Thymus (tissue), 14 donors: ENCODE measurements at places on chromosomes 13 and 19. TPM values are rescaled to one million over a fixed set of nuclear protein-coding genes. Genes with fewer than 3 reads are reported as not detected.

DNA sequence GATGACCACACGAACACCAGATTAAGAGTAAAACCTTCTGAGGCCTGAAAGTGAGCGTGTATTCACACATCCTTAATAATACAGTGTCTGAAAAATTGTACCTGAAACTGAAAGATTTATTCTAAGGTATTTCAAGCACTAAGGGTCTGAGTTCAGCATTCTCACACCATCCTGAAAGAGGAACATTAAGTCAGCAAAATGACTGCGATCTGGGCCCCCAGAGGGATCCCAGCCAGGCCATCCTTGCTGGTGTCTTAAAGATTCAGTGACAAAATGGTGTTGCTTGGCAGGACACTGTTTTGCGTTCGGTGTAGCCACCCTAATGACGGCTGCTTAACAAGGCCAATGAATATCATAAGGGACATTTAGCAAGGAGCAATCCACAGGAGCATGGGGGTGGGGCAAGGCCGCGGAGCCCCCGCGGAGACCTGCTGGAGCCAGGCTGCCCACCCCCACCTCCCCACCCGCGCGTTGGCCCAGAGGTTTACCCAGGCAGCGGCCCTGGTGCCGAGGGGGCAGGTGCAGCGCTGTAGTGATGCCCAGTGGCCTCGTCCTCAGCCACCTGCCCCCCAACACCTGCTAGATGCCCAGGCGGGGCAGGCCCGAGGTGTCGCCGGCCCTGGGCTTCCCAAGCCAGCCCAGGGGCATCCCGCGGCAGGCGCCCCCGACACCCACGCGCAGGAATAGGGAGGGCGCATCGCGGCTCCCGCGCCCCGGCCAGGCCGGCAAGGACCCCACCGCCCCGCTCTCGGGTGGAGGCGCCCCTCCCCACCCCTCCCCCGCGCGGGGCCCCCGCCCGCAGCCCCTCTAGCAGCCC is 742 bp downstream of the NALCN start:
- no peaks in the 10 kb centered on the region for H3K36me3 ChIP-seq
- H3K27ac ChIP-seq, result no peak overlapping the region
- H3K4me3 ChIP-seq, result no peak overlapping the region
- peaks cover 28% of the 10 kb centered on the region for H3K27me3 ChIP-seq
- no peaks in the 10 kb centered on the region for H3K4me1 ChIP-seq
- no peak for DNase-seq

The F2RL3 gene
- total RNA-seq, result 0.19 TPM

GRCh38 chr19:49820125-49820524 is 2.0 kb downstream of the MED25 start:
- peaks cover 29% of the 10 kb centered on the region for H3K36me3 ChIP-seq
- H3K4me1 ChIP-seq, result peaks cover 26% of the 10 kb centered on the region
- no peak overlapping the region for H3K27ac ChIP-seq

The ZNF222 gene
- total RNA-seq, result 9.6 TPM

DNA sequence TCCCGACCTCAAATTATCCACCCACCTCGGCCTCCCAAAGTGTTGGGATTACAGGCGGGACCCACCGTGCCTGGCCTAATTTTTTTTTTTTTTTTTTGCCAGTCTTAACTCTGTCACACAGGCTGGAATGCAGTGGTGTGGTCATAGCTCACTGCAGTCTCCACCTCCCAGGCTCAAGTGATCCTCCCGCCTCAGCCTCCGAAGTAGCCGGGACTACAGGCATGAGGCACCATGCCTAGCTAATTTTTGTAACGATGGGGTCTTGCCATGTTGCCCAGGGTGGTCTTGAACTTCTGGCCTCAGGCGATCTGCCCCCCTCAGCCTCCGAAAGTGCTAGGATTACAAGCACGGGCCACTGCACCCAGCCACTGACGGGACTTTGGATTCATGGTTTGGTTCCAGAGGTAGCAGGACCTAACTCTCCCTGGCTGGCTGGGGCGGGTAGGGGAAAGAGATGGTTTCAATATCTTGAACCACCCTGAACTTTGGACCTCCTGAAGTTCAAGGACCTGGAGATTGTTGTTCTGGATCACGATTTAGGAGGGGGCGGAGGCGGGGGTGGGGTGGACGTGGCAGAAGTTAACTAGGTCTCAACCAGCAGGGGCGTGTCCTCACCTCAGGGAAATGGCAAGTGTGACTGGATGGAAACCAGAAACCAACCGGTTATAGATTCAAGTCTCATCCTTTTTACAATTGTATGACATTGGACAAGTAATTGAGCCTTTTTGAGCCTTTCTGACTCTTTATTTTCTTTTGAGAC is 40.8 kb downstream of the IER2 start:
- H3K27me3 ChIP-seq, result no peaks in the 10 kb centered on the region
- DNase-seq, result no peak
- H3K4me1 ChIP-seq, result no peaks in the 10 kb centered on the region
- no peak overlapping the region for H3K27ac ChIP-seq

DNA sequence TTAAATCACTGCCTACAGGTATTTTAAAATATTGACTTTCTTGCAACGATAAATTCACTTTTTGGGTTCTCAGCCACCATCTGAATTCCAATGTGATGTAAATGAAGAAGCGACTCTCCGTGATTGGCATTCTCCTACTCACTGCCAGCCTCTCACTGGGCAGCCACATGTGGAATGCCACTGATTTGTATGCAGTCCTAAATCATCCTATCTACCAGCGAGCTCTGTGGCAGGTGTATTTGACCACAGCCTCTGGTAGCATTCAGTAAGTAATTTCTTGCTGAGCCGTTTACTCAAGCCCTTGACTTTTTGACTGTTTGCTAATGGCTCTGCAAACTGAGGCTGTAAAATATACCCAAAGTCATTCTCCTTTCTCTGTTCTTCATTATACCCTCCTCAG is 559.0 kb upstream of the SLC10A2 start:
- H3K27ac ChIP-seq, result no peak overlapping the region
- no peaks in the 10 kb centered on the region for H3K36me3 ChIP-seq
- no peaks in the 10 kb centered on the region for H3K4me1 ChIP-seq
- no peak for DNase-seq

DNA sequence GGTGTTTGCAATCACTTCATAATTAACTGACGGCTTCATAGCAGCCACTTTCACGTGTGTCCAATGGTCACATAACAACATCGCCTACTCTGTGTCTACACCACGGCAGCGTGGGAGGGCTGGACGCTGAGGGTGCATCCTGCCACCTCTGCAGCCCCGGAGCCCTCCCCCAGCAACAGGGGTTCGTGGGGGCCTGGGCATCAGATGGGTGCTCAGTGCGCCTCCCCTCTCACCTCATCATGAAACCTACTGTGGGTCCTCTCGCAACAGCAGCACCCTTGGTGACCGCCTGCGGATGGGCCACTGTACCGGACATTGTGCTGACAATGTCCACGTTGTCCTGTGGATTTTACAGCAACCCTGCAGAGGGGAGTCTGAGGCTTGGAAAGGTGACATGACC is 193.5 kb downstream of the UQCRFS1 start:
- H3K36me3 ChIP-seq, result no peaks in the 10 kb centered on the region
- no peak for DNase-seq
- H3K27me3 ChIP-seq, result no peaks in the 10 kb centered on the region
- no peak overlapping the region for H3K4me3 ChIP-seq
- H3K4me1 ChIP-seq, result no peaks in the 10 kb centered on the region
- H3K27ac ChIP-seq, result no peak overlapping the region

DNA sequence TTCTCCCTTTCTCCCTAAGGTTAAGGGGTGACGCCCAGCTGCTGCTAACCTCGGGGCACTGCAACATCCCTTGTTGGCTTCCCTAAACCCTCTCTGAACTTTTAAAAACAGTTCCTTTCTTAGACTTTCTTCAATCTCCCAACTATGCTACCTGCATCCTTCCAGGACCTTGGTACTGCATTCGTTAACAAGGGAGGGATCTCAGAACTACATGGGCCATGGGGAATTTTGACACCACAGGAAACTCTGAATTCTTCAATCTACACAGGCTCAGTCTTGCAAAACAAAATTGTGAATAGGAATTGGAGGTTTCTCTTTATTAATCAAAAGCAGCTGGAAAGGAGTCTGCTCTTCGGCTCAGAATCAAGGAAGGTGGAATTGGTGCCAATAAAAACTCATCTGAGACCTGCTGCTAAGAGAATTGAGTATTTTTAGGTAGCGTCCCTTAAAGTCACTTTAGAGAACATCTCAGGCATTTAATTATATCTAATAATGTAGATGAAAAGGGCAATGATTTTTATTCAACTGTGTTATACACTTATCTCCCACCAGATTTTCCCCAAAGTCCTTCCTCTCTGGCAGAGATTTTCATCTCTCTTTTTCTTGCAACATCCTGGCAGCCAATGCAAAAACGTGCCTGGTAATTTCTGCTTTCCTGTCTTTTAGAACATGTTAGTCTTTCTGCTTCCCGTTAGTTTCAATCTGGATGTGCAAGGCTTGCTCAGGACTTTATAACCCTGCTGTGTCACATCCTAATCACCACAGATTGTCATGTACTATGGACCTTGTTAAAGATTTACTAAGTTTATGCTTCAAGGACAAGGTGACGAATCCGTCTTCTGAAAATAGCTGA is 69.1 kb upstream of the SLC15A1 start:
- H3K36me3 ChIP-seq, result peaks cover 28% of the 10 kb centered on the region
- H3K27ac ChIP-seq, result peak overlapping the region; percentile 42
- no peaks in the 10 kb centered on the region for H3K27me3 ChIP-seq
- H3K4me1 ChIP-seq, result peaks cover 34% of the 10 kb centered on the region
- no peak for DNase-seq

- no peaks in the 10 kb centered on the region for H3K36me3 ChIP-seq
- DNase-seq, result no peak
- H3K27ac ChIP-seq, result no peak overlapping the region
- no peaks in the 10 kb centered on the region for H3K27me3 ChIP-seq
Observed at GRCh38 chr13:43126420-43126819, 103.0 kb downstream of the DNAJC15 start.

- no peaks in the 10 kb centered on the region for H3K27me3 ChIP-seq
- peaks cover 3% of the 10 kb centered on the region for H3K4me1 ChIP-seq
- H3K27ac ChIP-seq, result no peak overlapping the region
- DNase-seq, result no peak
- H3K4me3 ChIP-seq, result no peak overlapping the region
Observed at GRCh38 chr13:29844441-29844840, 6.0 kb downstream of the UBL3 start.

The SIGLEC9 gene
- total RNA-seq, result 1.9 TPM

DNA sequence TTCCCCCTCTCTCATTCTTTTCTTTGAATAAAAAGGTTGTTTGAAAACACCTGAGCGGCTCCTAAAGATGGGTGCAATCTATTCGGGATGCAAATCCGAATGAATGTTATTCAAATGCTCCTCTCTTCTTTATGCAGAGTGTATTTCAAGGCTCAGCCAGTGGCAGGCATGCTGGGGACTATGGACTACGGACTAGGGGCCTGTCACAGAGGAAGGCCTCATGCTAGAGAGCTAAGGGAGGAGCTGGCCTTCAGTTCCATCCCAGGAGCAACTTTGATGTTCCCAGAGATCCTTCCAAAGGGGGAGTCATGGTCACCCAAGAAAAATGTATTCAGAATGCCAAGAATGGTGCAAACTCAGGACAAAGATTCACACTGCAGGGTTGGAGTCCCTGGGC is 9.3 kb downstream of the ALOX5AP start:
- no peaks in the 10 kb centered on the region for H3K27me3 ChIP-seq
- peaks cover 36% of the 10 kb centered on the region for H3K4me1 ChIP-seq
- H3K27ac ChIP-seq, result peak overlapping the region; percentile 39
- H3K36me3 ChIP-seq, result peaks cover 37% of the 10 kb centered on the region
- H3K4me3 ChIP-seq, result no peak overlapping the region
- DNase-seq, result no peak

The GNG8 gene
- 3.8 TPM for total RNA-seq

DNA sequence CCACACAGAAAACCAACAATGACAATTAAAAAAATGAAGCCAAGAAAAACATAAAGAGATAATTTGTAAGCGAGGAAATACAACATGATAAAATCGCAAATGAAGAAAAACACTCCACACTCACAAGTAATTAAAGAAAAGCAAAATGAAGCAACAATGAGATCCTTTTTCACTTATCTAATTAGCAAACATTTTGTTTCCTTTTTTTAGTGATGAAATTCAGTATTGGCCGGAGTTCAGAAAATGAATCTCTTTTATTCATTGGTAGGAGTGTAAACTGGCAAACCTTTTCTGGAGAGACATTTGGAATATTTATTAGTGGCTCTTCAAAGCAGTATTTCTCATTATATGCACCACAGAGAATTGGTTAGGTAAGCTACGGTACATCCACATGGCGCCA is 70.6 kb upstream of the POMP start:
- H3K36me3 ChIP-seq, result no peaks in the 10 kb centered on the region
- no peak overlapping the region for H3K27ac ChIP-seq
- H3K4me3 ChIP-seq, result no peak overlapping the region
- no peak for DNase-seq
